ENCODE measurements at places on chromosomes 6 and 20.

DNA sequence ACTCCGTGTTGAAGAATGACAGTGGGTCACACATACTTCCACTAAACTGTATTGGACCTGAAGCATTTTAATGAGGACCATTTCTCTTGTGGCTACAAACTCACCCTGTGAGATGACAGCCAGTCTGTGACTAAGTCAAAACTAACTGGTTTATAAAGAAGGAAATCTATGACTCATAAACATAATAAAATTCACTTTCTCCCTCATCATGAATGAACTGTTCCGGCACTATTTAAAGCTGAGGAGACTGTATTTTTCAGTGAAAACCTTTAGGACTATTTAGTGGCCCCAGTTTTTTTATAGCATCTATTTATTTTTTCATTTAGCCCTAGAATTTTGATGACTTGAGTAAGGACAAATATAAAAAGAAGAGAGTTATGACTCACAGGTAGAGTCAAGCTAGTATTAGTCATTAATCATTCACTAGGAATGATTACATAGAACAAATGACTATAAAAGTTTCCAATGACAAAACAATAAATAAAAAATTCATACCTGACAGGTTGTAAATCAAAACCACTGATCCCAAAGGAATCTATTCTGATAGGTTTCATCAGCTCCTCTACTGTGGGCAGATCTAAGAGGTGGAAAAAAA is 34.2 kb downstream of the CEP162 start:
- DNase-seq = no peak

DNA sequence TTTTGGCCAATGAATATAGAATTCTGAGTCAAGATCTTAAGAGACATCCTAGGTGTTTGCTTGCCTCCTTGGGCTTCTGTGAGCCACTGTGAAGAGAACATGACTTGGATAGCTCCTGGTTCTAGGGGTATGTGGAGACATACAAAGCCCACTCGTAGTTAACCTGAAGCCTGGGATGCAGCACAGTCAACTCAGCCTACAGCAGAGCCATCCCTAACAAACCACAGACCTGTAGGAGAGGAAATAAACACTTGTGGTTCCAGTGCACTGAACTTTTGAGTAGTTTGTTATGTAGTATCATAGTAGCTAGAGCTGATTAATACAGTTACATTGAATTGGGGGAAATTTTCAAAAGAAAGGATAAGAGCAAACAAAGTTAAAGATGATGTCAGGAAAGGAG is 474.4 kb upstream of the HSF2 start:
- no peak for DNase-seq

DNA sequence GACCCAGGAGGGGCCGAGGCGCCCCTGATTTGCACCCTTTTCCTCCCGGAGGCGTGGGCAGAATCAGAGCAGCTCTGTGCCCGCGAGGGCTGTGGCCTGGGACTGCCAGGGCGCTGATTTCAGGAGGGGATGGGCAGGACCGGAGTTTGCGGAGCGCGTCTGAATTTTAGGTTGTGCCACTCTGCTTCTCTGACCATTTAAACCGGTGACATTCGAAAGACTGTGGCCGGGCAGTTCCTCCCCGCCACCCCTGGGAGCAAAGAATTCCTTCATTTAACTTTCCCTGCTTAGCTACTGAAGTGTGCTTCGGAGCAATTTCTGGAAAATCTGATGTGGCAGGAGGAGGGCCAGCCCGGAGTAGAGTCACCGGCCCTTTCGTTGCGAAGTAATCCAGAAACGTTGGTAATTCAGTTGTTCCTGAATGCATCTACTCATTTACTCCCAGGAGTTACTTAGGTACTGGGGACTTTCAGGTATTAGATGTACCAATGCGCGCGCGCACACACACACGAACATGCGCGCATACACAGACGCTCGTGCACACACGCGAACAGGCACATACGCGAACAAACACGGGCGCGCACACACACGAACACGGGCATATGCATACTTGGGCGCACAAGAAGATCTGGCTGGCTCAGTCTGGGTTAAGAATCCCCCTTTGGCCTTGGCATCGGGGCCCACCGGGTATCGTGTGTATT is 568 bp downstream of the CCDC170 start:
- DNase-seq = no peak

- DNase-seq = no peak
Measured at GRCh38 chr6:95660544-95660943, 83.2 kb downstream of the MANEA start.

DNA sequence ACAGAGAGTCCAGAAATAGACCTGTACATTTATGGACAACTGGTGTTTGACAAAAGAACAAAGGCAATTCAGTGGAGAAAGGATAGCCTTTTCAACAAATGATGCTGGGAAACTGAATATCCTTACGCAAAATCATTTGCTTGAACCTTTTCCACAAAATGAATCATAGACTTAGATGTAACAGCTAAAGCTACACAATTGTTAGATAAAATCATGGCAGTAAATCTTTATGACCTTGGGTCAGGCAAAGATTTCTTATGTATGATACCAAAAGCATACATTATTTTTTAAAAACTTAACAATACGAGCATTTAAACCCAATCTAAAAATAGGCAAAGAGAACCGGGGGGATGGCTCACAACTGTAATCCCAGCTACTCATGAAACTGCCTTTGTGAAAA is 73.5 kb upstream of the DST start:
- DNase-seq = no peak

DNA sequence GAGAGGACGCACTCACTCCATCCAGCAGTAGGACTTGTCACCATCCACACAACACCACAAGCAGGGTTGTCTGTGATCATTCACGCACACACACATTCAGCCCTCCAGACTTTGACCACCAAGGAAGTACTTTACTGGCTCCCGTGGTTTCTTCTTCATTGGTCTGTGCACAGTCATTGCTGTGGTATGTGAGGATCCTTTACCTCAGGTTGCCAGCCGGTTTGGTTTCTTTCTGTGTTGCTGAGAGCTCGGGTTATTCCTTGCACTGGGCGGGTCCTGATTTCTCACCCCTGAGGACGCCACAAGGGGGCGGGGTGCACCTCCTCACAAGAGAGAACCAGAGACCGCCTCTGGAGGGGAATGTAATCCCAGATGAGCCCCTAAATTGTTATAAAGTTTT is 11.2 kb downstream of the SLC35A1 start:
- DNase-seq = no peak

DNA sequence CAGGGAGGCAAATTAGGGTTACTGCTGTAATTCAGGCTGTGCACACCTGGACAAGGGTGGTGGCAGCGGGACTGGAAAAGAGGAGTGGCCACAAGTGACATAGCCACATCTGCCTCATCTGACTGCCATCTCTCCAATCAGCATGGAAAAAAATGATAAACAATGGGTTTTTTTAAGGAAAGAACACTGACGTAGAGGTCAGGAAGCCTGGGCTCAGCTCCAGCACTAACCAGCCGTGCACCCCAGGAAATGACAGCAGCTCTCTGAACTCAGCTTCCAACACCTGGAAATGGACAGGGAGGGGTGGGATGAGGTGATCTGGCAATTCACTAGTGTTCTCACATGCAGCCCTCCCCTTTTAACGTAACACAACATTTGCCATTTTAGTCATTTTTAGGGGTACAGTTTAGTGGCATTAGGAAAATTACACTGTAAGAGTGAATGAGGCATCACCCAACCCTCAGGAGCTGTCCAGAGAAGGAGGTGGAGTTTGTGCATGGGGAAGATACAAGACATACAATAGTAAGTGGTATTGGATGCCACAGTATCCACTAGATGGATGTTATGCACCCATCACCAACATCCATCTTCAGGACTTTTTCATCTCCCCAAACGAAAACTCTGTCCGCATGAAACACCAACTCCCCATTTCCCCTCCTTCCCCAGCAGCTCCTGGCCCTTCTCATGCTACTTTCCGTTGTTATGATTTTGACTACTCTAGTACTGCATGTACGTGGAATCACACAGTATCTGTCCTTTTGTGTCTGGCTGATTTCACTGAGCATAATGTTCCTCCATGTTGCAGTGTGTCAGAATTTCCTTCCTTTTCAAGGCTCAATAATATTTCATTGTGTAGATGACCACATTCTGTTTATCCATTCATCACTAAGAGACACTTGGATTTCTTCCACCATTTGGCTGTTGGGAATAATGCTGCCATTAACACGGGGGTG is 215.5 kb upstream of the ECI2 start:
- peak; percentile 86 for DNase-seq

GRCh38 chr6:110664933-110665332 is 150.3 kb downstream of the CDK19 start:
- DNase-seq = no peak

DNA sequence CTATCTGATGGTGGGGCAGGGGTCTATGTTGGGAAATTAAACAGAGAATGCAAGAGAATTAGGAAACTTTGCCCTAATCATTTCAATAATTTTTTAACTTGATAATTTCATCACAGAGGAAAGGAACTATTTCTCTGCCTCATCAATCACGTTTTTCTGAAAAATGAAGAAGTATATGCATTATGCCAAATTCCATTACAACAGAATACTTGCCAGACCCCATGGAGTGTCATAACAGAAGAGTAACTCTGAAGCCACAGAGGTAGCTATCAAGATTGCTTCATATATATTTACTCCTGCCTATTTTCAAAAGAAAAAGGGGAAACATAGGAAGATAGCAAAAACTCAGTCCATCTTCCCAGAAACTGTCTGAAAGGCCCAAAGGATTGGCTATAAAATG is 5.7 kb upstream of the USP49 start:
- DNase-seq = no peak

- no peak for DNase-seq
Measured at GRCh38 chr6:9890893-9891292, 524.0 kb downstream of the TFAP2A start.

DNA sequence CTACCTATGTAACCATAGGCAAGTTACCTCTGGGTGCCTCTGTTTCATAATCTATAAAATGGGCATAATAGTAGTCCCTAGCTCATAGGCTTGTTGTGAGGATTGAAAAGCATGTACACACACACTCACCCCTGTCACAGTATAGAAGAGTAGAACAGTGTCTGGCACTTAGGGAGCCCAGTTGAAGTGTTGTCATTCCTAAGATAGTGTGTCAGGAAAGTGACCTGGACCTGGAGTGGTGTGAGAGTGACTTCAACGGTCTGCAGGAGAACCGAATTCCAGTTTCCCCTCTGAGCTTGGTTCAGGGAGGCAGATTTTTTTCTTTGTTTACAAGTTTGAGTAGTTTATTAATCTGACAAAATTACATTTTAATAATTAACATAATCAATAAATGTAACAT is 229.9 kb upstream of the MAP3K7 start:
- no peak for DNase-seq

DNA sequence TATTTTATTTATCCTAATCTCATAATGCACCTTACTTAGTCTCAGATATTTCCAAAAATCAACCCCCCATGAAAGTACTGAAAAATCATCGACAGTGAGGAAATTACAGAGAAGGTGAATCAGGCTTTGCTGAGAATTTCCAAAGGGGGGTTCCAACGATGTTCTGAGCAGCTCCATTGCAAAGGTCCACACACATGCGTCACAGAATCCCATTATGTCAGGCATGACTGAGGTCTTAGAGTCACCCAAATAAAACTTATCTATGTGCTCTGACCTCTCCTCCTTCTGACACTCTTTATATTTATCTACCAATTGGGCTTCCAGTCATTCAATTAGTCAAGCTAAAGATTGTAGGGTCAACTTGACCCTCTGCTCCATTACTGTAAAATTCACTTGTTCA is 12.7 kb upstream of the LRRN4 start:
- no peak for DNase-seq

DNA sequence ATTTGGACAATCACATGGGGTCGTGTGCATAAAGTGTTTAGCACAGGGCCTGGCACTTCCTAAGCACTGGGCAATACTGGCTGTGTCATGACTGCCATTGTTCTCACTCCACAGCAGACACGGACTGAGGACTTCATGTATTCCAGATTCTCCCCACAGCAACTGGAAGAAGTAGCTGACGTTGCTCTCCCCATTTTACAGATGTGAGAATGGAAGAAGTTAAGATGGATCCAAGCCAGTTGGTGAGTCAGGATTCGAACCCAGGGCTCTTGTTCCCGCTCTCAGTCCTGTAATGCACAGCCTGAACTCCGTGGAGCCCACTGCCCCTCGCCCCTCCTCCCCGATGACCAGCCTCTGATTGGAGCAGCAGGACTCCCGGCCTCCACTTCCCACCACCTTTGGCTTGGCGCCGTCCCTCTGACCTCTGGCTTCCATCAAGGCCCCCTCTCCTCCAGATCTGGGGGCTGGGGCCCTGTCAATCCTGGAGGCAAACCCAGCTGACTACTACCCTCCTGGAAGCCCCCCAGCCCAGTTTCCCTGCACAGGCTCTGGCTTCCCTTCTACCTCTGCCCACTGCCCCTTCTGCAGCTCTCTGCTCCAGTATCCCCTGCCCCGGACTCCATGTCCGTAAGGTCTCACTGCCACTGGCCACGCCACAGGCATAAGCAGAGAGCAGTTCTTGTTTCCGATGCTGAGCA is 12.7 kb downstream of the NOL4L start:
- no peak for DNase-seq

DNA sequence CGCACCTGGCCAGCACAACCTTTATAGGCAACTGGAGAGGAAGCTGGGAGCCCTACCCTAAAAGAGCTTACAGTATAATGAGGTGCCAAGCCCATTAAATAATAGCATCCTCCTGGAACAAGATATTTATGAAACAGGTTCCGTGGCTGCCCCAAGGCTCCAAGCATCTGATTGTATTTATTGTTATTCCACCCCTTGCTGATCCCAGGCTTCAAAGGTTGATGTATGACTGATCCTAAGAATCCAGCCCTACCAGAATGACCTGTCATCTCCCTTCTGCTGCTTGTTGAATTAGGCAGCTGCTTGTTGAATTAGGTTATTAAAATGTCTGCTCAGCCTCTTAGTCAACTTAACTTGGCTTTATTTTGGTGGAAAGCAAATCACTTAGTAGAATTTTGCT is 35.2 kb upstream of the SASH1 start:
- no peak for DNase-seq

GRCh38 chr6:168061269-168062210 is 17.5 kb downstream of the FRMD1 start:
- no peak for DNase-seq

DNA sequence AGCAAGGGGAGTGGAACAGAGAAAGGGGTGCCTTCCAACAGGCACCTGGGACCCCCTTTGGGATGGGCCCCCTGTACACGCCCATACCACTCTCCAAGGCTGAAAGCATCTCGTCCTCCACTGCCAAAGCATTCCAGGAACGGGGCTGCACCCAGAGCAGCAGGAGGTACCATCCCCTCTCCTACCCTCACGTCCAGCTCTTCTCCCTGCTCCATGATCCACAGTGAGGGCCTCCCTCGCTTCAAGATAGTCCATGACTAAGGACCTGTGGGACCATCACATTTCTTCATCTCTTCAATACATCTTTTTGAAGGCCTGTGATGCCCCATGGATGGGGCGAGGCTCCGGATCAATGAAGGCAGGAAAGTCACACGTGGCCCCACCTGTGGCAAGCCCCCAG is 209.9 kb downstream of the ANKRD60 start:
- no peak for DNase-seq

- DNase-seq = no peak
Measured at GRCh38 chr6:133631421-133631820, 257.5 kb upstream of the TCF21 start.

DNA sequence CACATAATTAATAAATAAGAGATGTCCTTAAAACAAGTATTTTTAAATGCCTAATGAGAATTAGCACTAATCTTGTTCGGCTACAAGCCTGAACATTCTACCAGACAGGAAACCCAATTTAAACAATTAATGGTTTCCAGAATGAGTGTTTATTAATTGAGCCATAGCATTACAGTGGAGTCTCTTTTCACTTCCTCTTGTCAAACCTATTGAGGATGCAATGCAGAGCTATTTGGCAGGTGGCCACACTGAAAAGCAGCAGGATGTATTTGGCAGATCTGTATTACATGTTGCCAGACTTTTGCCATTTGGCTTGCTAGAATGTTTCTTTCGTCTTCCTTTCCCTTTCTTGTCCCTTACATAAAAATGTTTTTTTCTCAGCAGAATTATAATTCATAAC is 475.2 kb upstream of the MARCKS start:
- no peak for DNase-seq

Measured in vagina (tissue), 2 donors.